T-helper 2 cell (primary cell): ENCODE measurements at places on chromosomes 2 and 18.
A peak's percentile ranks its signal among the peaks of the same experiment; 100 is the strongest.

DNA sequence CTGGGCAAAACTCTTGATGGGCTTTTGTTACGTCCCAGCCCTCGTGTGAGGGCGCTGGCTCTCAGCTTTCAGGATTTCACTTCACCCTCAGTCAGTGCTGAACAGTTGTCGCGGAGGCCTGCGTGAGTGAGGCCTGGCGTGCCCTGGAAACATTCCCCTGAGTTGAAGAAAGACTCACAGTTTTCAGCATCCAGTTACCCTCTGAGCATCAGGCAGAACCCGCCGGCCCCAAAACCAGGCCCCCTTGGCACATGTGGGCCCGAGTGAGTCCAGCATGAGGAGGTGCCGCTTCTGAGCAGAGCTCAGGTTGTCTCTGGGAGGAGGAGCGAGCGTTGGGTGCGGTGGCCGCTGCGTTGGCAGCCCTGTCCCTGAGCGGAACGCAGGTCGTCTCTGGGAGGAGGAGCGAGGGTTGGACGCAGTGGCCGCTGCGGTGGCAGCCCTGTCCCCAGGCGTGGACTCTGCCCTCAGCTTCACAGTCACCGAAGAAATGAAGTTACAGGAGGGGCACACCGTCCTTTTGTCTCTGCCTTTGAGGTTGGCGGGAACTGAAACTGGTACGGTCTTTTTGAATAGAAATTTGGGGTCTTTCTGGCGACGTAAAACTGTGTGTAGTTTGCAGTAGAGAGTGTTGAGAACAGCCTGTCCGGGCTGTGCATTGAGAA lies at the start of gene NEU4:
Gene NEU4 (plus strand): TSS at position 473 of the 662 bp plus-strand sequence. CDS start 5,292 bp downstream, outside the sequence.
- no peak for DNase-seq

- DNase-seq, result no peak
Measured at GRCh38 chr2:207219081-207219630, 53.4 kb upstream of the KLF7 start.

DNA sequence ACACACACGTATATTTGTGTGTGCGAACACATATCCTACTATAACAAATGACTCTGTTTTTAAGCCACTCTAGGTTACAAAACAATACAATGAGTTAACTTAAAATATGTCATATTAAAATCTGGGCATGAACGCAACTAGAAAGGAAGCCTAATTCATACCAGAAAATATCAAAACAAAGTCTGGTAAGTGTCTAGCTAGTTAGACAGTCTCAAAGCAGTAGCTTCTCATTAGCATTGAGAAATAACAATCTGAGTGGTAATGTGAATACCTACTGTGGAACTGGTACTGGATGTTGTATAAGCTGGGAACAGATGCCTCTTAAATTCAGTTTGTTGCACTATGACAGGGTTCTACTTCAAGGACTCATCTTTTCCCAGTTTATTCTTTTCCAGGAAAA lies 32.5 kb upstream of the WIPF1 start:
- no peak for DNase-seq

GRCh38 chr2:37582481-37583220 lies 88.8 kb downstream of the CDC42EP3 start:
- peak; percentile 46 for DNase-seq

DNA sequence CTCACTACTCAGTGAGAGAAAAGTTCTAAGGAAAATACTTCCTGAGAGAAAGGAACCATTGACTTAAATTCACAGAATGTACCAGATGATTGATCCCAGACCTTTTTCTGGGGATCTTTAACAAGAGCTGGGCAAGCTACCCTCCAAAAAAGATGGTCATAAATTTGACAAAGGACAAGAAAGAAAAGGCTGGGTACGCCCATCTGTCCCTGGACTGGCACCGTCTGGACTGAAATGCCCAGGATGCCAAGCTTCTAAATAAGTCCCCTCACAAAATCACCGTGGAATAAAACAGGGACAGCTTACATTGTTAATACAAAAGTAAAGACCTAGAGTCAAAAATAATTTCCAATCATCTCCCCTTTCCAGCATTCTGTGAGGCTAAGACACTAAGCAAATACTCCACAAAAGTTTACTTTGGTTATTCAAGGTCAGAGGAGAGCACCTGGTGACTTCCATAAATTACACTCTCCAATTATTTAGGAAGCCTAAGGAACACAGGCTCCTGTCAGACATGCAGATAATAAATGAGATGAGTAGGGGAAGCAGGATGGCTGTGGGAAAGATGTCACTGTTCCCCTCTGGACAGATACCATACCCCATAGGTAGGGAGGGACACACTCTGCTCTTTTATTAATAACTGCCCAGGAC lies 69.9 kb downstream of the UXS1 start:
- DNase-seq, result no peak

GRCh38 chr2:75210409-75210808 lies 11.1 kb upstream of the TACR1 start:
- no peak for DNase-seq

DNA sequence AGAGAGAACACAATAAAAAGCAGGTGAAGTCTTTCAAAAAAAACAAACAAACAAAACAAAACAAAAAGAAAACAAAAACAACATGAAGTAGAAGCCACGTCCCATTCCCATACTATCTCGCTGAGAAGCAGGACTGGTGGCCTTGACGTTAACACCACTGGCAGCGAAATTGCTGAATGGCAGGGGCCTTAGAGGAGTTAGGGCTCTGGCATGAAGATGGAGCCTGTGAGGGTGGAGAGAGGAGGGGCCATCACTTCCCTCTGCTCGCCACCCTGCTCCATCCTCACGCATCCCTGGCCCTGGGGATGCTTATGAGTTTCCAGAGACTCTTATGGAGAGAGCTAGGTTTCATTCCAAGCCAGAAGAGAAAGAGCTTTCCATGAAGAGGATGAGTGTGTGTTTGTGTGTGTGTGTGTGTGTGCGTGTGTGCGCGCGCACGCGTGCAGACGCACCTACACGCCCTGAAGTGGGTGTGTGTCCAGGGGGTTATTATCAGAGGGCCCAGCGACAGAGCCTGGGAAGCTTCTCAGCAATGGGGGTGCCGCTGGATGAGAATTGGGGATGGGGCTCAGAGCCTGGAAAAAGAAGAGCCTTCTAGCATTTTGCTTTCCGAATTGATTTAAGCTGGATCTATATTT lies 20.4 kb upstream of the IMPA2 start:
- DNase-seq, result no peak

DNA sequence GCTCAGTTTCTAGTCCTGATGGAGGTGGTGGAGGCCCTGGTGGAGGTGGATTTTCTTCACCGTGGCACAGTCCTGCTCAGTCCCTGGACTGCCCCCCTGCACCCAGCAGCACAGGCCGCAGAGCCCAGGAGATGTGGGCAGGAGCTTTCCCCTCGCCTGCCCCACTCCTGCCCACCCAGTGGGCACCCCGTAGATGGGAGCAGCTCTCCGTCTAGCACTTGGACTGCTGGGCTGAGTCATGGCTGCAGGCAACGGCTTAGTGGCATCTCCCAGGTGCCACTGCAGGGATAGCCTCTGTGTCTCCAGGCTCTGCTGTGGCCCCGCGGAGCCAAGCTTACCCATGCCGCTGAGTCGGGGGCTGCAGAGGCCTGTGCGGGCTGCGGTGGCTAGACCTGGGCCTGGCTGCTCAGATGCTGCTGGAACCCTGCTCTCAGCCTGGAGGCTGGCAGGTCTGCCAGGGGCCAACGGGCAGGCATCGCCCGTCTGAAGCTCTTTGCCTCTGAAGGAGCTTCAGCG lies 92.3 kb upstream of the CTDP1 start:
- no peak for DNase-seq

DNA sequence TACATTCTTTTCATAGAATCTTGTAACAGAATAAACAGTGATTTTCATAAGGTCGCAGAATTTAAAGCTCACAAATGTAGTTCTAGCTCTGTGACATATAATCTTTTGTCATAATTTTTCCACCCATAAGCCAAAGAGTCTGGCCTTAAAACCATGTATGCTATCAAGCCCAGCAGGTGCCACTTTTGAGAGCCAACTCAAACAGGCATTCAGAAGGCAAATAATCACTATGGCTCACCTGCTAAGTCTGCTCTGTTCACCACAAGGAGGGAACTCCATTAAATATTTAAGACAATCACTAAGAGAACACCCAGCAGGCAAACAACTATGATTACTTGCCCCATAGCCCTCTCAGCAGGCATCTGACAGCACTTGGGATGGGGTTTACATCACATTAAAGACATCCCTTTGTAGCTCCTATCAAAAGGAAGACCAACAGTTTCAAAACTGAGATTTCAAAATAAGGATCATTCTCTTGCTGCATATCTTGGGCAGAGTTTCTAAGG lies 241.6 kb downstream of the PDE11A start:
- no peak for DNase-seq

GRCh38 chr18:50377061-50377798 lies 2.4 kb downstream of the SKA1 start:
- DNase-seq, result no peak

- DNase-seq, result no peak
Measured at GRCh38 chr2:237987268-237987667, 20.5 kb downstream of the UBE2F start.

GRCh38 chr18:26667046-26667445 lies 118.7 kb upstream of the KCTD1 start:
- DNase-seq, result no peak

DNA sequence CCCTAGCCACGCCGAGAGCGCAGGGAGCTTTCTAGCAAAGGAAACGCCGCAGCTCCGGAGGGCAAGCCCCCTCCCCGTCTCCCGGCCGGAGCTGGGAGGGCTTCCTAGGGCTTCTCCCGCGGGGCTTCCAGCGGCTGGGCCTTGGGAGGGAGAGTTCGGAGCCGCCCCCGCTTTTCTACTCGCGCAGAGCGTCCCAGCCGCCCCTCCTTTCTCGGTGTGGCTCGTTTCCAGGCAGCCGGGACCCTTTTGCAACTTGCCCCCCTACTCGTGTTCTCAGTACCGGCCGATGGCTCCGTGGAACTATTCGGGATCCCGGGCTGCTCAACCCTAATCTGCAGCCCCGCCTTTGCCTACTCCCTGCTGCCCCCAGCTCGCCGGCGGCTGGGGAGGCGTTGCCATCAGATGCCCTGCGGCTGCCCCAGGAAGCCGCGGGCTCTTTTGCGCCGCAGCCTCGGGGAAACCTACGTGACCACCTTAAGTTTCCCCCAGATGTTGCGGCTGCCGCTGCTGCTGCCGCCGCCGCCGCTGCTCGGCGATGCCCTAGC lies 1.5 kb upstream of the NR4A2 start:
- peak; percentile 55 for DNase-seq

- DNase-seq, result no peak
Measured at GRCh38 chr2:239374896-239375277, 25.9 kb downstream of the HDAC4 start.

DNA sequence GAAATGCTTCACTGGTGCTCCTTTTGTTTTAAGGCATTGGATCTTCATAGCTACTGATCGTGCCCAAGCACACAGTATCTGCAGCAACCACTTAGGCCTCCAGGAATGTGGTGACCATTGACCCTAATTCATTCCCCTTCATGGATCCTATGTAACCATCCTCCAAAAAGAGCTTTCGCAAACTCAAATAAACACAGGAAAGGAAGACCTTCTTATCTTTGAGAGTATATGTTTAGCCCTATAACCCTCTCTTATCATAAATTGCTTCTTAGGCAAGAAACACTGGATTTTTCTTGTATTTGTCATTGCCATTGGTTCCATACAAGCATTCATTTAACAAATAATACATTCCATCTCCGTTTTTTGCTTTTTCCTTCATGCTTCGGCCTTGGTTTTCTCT lies 4.1 kb upstream of the TTR start:
- DNase-seq, result no peak

GRCh38 chr18:3773303-3773702 lies 323.3 kb downstream of the TGIF1 start:
- no peak for DNase-seq
